ENCODE measurements at places on chromosomes 11 and 22.

DNA sequence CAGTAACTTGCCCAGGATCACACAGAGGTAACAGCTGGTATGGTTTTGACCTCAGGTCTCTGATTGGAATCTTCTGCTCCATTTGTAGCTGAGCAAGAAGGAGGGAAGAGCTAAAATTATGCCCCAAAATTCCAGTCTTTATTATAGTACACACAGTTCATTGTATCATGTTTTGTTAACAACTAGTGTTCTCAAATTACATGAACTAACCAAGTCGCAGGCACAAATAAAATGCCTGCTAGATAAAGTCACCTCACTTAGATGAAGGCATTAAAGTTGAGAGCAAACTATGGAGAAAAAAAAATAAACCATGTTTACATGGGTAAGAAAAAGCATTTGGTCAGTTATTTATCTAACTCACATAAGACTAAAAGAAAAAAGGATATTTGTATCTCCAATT, 58.8 kb downstream of the PDGFD start:
- DNase-seq, result no peak

DNA sequence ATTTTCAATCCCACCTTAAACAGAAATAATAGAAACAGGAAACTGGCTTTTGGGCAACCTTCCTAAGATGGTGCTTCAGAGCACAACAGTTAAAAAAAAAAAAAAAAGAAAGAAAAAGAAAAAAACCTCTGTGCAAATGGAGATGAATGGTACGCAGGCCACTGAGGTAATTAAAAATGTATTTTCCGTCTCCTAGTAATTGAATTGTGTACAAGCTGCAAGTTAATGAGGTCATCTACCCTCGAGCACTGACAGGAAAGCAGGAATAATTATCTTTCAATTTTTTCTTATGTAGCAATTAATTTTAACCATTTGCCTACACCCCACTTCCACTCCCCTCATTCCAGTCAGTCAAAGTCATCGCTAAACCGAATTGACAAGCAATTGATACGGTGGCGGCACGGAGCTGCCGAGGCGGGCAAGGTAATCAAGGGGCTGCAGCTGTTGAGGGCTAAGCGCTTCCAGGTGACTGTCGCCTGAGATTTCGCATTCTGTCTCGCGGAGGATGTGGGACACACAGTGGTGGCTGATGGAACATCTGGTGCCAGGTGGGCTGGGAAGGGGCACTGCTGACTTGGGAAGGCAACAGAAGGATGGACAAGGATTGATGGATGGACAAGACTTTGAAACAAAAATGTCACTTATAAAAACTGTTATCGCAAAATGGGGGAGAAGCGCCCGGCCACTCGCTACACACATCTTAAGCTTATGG, 109.4 kb downstream of the RCN1 start:
- DNase-seq, result no peak

GRCh38 chr11:113278925-113279324, 35.5 kb upstream of the TTC12 start:
- no peak for DNase-seq

- no peak for DNase-seq
Observed at GRCh38 chr11:7612661-7613393, 60.5 kb downstream of the CYB5R2 start.

DNA sequence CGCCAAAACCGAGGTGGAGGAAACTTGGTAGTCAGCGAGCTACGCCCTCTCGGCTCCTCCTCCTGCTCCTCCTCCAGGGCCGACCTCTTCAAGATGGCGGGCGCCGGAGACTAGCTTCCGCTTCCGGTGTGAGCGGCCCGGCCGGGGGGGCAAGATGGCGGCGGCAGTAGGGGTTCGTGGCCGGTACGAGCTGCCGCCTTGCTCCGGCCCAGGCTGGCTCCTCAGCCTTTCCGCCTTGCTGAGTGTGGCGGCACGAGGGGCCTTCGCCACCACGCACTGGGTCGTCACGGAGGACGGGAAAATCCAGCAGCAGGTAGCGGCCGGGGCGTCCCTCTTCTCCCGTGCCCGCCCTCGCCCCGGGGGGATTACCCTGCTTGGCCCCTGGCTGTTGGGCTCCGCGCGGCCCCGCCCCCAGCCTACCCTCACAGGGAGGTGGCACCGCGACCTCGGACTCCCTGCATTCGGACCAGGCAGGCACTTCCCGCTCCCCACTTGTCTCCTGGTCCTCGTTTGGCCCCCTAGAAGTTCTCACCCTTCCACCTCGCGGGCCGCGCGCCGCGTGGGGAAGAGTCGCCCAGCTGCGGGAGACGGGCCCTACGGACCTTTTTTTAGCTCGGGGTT, at the start of gene TTC17:
TSS of gene TTC17 (plus strand) at position 120 of the 621 bp plus-strand sequence. CDS start at position 155, 35 bp downstream.
- peak; percentile 91 for DNase-seq

DNA sequence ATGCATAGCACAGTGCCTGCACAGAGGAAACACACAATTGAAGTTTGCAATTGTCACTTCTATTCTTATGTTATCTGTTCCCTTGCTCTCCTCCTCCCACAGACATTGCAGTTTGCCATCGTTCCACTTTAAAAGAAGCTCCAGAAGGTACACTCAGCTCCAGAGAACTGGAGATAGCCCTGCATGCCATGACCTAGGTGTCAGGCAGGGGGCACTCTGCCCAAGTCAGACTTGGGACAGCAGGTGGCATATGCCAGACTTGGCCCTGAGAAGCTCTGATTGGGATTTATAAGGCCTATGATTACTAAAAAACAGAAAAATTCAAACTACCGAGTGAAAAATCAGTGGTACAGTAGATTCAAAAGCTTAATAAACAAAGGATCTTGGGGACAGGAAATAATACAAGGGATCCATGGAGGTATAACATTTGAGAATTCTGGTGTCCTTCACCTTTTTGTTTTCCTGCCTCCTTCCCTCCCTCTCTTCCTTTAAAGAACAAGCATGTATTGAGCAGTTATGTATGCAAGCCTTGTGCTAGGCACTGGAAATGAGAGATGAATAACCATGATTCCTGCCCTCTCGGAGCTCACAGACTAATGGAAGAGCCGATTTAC, 40.0 kb downstream of the TENM4 start:
- no peak for DNase-seq

- peak; percentile 8 for DNase-seq
Observed at GRCh38 chr22:36562261-36562835, 33.4 kb upstream of the EIF3D start.

- no peak for DNase-seq
Observed at GRCh38 chr11:44236296-44236695, 73.6 kb downstream of the ALX4 start.

GRCh38 chr11:93740031-93740729, 1.1 kb downstream of the TAF1D start:
- peak; percentile 44 for DNase-seq
